ENCODE measurements at places on chromosomes 11 and 22. TPM values are rescaled to one million over a fixed set of nuclear protein-coding genes. Genes with fewer than 3 reads are reported as not detected.

DNA sequence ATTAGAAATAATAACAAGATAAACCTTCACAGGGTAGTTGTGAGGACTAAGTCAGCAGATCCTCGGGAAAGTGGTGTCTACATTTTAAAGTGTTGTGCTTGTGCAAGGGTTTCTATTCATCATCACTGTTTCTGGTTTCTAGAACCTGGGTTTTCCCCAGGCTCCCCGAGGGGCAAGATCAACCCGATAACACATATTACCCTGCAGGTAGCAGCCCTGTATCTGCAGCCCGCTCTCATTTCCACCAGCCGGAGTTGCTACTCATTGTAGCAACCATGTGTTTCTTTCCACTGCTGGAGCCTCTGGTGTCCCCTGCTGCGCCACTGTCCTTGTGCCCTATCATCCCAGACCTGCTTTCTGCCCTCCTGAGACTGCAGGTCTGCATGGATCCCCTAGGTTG is 67.0 kb downstream of the MIAT start:
- DNase-seq = no peak

- no peak for DNase-seq
Measured at GRCh38 chr22:36238373-36239149, 766 bp downstream of the APOL2 start.

- no peak for DNase-seq
Measured at GRCh38 chr22:43057641-43058040, 31.6 kb downstream of the TTLL1 start.

GRCh38 chr11:79156031-79156430 is 284.8 kb downstream of the TENM4 start:
- DNase-seq = no peak

DNA sequence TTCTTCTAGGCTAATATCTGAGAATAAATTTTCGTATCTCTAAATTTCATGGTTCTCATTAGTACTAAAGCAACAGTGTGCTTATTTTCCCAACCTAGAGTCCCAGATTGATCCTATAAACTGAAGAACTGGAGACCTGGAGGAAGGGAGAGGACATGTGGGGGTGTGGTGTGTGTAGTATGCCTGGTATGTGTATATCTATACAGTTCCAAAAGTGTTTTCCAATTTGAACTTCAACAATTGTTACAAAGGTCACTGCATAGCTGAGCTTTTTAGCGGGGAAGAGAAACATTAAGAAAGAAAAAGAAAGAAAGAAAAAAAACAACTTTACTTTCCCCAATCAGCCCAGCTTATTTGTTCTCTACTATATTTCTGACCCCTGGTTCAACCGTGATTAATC is 152.1 kb downstream of the SOX6 start:
- no peak for DNase-seq

GRCh38 chr22:46069521-46070214 is 80.7 kb upstream of the PPARA start:
- no peak for DNase-seq

DNA sequence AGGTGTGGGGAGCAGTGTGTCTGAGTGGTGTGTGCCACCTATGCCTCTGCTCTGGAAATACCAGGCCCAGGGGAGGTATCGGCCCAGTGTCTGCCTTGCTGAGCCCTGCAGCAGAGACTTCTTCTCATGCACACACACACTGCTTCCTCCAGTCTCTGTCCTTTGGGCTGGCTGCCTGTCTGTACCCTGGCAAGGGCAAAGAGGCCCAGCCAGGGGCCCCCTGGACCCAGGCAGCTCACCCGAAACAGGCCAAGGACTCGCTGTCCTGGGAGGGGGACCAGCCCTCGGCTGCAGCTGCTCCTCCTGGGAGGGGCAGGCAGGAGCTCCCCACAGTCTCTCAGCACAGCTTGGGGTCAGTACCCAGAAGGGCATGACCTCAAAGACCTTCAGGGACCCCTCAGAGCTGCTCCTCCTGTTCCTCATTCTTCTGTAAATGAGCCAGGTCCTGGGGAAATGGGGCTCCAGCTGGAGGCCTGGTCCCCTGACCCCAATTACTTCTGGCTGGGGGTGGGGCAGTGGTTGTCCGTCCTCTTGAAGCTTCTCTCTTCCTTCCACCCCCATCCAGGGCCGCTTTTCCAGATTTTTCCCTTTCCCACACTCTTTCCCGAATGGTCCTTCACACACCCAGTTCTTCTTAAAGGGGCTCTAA is 24.5 kb upstream of the ALX4 start:
- no peak for DNase-seq

GRCh38 chr11:68584097-68584496 is 100.2 kb upstream of the GAL start:
- peak; percentile 15 for DNase-seq

DNA sequence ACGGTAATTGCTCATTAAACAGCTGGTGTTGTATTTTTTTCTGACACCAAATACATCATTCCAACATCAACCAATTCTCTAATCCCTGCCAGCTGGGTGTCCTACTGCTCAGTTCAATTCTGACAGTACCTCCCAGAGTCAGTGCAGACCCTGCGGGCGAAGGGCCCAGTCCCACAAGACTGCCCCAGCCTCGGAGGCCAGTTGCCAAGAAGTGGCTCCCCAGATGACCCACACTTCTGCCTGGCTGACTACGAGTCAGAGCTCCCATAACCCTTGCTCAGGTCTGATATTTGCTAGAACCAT is 147.2 kb downstream of the CTTN start:
- no peak for DNase-seq

DNA sequence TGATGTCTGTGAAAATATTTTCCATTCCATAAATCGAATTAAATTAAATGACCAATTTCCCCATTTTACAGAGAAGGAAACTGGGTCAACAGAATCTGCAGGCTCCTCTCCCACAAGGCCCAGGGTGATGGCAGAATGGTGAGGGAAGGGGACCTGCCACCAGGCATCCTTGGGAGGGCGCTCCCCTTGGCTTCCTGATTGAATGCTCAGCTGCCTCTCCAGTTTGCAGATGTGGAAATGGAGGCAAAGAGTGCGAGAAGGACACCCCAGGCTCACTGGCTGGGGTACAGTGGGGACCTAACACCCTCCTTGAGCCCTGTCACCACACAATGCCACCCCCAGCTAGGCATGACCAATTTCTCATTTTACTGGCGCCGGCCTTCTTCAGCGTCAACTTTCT is 28.5 kb upstream of the CSNK1E start:
- no peak for DNase-seq

GRCh38 chr11:71086687-71087258 is 165.6 kb downstream of the SHANK2 start:
- peak; percentile 26 for DNase-seq

GRCh38 chr22:38715176-38715764 is 9.5 kb downstream of the GTPBP1 start:
- no peak for DNase-seq

- no peak for DNase-seq
Measured at GRCh38 chr11:135002236-135002635, 590.2 kb upstream of the B3GAT1 start.

DNA sequence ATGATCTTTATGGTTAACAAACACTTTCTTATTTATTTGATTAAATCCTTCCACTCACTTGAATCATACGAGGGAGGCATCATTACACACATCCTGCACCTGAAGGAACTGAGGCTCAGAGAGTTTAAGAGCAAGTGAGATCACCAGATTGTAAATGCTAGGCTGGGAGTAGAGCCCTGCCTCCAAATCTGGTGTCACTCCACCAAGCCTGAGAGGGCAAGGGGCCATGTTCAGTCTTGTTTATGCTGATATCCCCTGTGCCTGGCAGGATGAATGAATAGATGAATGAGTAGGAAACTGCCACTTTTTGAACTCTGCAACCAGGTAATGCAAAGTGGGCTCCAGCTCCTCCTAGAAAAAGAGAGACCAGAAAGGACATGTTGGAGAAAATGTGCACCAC is 59.1 kb downstream of the RASSF10 start:
- no peak for DNase-seq

GRCh38 chr11:65947133-65947532 is 1.9 kb downstream of the TSGA10IP start:
- DNase-seq = no peak

- no peak for DNase-seq
Measured at GRCh38 chr11:12100429-12100828, 10.0 kb upstream of the MICAL2 start.

GRCh38 chr11:64851831-64852351 is 7.4 kb upstream of the CDC42BPG start:
- no peak for DNase-seq

- no peak for DNase-seq
Measured at GRCh38 chr11:113253406-113253805, 61.0 kb upstream of the TTC12 start.

DNA sequence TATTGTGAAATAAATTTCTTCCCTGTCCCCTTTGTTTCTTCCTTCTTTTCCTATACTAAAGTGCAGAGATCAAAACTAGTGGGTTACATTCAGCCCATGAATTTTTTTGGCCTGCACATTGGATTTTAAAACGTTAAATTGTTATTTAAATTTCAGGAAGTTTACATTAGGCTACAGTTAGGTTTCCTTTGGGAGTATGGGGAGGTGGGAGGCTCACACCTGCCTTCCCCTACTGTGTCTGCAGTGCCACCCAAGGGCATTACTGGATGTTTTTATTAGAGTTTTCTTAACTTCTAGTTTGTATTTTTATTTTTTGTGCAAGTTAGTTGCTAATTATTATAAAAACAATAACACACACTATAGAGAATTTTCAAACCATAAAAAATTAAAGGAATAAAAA is 51.7 kb downstream of the CYB5R2 start:
- DNase-seq = no peak

DNA sequence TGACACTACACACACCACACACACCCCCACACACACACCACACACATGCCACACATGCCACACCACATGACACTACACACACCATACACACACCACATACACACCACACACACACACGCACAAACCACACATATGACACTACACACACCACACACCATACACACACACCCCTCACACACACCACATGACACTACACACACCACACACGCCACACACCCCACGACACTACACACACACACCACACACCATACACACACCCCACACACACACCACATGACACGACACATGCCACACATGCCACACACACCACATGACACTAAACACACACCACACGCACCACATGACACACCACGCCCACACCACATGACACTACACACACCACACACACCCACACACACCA is 101.8 kb upstream of the ASPHD2 start:
- DNase-seq = no peak

DNA sequence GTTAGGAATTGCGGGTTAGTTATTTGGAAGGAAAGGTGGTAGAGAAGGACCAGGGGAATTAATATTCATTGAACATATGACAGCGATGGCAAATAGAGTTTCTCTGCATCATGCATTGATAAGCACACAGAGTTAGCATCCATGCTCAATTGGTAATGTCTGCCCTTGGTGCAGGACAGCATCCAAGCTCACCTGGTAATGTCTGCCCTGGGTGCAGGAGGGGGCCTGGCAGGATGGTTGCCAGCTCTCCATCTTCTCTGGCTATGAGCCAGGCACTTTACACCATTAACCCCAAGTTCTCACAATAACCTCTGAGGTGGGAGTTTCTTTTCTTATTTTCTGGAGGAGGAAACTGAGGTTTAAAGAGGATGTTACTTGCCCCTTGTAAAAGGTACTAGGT is 50.4 kb upstream of the RBFOX2 start:
- DNase-seq = no peak

- DNase-seq = no peak
Measured at GRCh38 chr22:31537019-31537535, 40.7 kb downstream of the SFI1 start.

- no peak for DNase-seq
Measured at GRCh38 chr11:128872594-128872993, 5.5 kb upstream of the KCNJ1 start.

DNA sequence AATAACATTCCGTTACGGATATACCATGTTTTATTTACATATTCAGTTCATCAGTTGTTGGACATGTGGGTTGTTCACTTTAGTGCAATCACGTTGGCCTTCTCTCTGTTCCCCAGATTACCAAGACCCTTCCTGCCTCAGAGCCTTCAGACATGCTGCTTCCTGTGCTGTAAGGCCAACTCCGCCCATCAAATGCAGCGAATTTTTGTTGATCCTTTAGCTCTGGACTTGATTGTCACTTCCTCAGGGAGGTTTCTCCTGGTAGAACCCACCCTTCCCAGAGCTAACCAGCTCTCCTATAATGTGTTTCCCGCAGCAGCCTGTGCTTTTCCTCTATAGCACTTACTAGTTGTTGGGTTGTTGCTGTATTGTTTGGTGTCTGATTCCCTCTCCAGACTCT is 39.4 kb downstream of the SWAP70 start:
- no peak for DNase-seq

DNA sequence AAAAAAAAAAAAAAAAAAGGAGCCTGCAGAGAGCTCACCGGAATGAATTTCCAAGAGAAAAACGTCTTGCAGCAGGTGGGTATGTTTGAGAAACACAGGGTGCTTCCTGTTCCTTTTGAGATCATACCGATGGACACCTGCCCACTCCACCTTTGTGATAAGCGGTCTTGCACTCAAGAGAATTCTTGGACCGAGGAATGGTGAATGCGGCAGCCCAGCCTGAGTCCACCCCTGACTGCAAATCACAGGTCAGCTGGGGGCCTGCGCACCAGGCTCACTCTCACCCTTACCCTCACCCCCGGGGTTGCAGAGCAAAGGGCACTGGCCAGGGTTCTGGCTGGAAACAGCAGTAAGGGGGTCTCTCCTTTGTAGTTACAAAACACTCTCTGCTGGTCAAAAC is 16.8 kb upstream of the TEF start:
- DNase-seq = no peak

- DNase-seq = no peak
Measured at GRCh38 chr11:118215765-118216164, 9.0 kb downstream of the JAML start.

GRCh38 chr11:114192841-114193389 is 103.3 kb upstream of the NNMT start:
- DNase-seq = no peak

DNA sequence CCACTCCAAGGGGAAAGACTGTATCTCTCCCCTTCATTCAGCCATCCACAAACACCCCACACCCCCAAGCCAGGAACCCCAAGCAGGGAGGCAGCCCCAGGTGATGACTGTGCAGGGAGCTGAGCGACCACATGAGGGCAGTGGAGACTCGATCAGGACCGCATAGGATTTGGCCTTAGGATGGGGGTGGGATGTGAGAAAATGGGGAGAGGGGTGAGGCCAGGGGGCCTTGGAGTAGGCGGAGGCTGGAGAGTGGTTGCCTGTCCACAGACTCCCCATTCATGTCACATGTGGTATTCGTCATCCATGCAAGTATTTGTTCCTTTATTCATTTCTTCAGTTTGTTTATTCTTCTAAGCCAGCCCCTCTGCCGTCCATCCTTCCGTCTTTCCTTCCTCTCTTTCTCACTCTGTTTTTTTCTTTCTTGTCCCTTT is 2.7 kb upstream of the RHOD start:
- peak; percentile 39 for DNase-seq

The KDM4D gene
- 1.7 TPM for polyA plus RNA-seq

The LZTR1 gene
- 34.9 TPM for polyA plus RNA-seq

The OR2AG1 gene
- not detected for polyA plus RNA-seq

The TMEM121B gene
- 5.7 TPM for polyA plus RNA-seq

The PTPRCAP gene
- 7.2 TPM for polyA plus RNA-seq

The UPK2 gene
- 1.2 TPM for polyA plus RNA-seq

The APOL4 gene
- polyA plus RNA-seq = 16.2 TPM

The TCN1 gene
- not detected for polyA plus RNA-seq

The CTSF gene
- polyA plus RNA-seq = 33.2 TPM

The NOX4 gene
- not detected for polyA plus RNA-seq

Measured in muscle of arm (tissue), 14 donors.